Activated CD4-positive, alpha-beta T cell treated with anti-CD3 and anti-CD28 coated beads, Interleukin-2, amount 10 ng/mL, durations not matched to agents 7 days and 5 days (primary cell): ENCODE measurements at places on chromosomes 3 and 15.

DNA sequence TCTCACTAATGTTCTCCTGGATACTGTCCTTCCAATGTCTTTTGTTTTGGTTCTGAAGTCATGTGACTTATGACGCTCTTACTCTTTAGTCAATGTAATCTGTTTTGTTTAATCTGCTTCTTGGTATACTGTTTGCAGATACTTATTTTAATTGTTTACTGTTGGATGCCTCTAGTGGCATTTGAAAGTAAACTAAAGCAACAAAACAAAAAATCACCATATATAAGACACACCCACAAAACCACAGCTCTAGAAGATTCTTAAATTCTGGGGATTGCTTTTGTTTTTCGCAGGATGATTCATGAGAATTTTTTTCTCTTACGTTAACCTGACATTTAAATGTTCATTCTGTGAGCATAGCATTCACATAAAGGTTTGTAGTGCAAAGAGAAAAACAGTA, 16.8 kb downstream of the SLC25A26 start:
- H3K36me3 ChIP-seq: peaks cover 56% of the 10 kb centered on the region
- DNase-seq: no peak
- H3K4me1 ChIP-seq: peaks cover 22% of the 10 kb centered on the region
- no peak overlapping the region for H3K4me3 ChIP-seq
- H3K27me3 ChIP-seq: no peaks in the 10 kb centered on the region
- no peak overlapping the region for H3K27ac ChIP-seq

DNA sequence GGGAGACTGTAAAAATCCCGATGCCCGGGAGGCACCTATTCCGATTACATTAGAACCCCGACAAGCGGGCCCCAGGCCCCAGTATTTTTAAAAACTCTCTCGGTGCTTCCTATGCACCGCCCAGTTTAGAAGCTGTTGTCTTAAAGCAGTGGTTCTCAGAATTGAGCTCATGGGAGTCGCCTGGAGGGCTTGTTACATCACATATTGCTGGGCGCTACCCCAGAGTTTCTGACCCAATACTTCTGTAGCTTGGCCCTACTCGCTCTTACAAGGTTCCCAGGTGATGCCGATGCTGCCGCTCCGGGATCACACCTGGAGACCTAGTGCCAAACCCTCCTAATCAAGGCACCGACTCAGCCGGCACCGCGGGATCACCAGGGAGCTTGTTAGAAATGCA, 35.2 kb downstream of the CPN2 start:
- no peak overlapping the region for H3K27ac ChIP-seq
- H3K36me3 ChIP-seq: peaks cover 5% of the 10 kb centered on the region
- peaks cover 50% of the 10 kb centered on the region for H3K4me1 ChIP-seq

DNA sequence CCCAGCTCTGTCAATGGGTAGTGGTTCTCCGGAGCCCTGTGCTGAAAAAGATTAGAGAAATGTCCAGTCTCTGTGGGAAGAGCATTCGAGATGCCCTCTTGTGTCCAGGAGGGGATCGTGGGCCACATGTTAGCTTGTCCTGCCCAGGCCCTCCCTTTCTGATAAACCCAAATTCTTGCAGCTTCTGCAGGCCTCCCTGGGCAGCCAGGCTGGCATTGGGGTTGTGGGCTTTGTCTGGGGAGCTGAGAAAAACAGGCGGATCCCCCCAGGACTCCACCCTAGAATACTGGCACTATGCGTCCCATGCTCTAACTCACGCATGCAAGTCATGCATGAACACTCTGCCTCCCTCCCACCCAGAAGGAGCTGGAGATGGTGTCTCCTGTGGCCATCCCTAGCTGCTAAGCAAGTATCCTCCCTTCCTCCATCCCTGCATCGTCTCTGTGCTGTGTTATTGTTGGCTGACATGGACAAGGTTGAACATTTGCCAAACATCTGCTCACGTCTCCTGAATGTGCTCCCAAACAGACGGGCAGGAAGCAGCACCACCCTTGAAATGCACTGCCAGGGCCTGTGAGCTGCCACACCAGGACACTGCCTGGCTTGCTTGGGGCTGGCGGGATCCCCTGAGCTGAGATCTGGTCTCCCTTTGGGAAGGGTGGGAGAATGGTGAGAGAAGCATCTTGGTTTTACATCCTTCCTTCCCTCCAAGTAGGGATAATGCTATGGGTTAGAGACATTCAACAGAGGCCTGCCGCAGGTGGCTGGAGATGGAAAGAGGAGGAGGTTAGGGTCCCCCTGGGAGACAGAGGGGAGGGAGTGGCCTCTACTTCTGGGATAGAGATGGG, 26.5 kb downstream of the CFAP161 start:
- DNase-seq: no peak
- H3K4me3 ChIP-seq: no peak overlapping the region

DNA sequence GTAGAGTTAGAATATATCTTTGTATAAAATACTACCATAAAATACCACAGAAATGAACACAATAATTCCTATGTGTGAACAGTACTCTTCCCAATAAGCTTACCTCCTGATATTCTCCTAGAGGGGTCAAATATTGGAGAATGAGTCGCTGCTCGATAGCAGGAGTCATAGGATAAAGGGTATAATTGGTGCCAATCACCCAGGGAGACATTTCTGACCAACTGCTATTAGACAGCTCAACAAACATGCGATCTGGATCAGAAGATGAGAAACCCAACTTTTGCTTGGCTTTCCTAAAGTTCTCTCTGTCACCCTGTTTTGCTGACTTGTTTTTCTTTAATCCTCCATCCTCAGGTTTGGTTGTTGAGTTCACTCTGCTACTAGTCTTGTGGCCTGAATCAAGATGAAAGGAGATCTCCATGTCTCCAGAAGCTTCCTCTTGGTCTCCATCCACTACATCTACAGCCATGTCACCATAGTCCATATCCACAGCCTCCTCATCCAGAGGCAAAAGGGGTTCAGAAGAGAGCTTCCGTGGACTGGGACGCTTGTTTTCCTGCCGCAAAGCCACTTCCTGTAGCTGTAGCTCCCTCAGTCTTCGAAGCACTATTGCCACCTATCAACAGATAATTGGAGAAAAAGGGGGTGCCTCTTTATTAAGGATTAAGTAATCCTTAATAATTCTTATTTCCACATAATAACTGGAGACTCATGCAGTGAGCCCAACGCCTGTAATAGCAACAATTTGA, 50.4 kb downstream of the RBM15B start:
- peak overlapping the region; percentile 47 for H3K27ac ChIP-seq
- H3K27me3 ChIP-seq: no peaks in the 10 kb centered on the region

DNA sequence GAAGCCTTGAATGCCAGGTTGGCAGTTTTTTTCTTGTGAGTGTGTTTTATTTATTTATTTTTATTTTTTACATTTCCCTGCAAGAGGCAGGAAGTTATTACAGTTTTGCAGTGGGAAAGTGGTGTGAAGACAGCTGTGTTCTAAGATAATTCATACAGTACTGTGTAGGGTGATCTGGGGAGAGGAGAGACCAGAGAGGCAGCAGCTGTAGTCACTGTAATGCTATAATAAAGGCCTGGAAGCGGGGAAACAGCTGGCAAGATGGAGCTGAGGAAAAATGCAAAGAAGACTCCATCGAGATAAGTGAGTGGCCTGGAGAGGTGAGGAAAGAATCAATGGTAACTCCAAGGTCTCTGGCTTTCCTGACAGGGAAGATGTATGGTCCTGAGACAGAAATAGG, 23.1 kb downstream of the CNTN3 start:
- H3K36me3 ChIP-seq: no peaks in the 10 kb centered on the region
- H3K27me3 ChIP-seq: no peaks in the 10 kb centered on the region
- H3K4me1 ChIP-seq: no peaks in the 10 kb centered on the region
- no peak for DNase-seq
- H3K4me3 ChIP-seq: no peak overlapping the region

GRCh38 chr3:152382312-152383135, 113.8 kb downstream of the MBNL1 start:
- peaks cover 53% of the 10 kb centered on the region for H3K4me1 ChIP-seq
- DNase-seq: no peak
- peaks cover 39% of the 10 kb centered on the region for H3K36me3 ChIP-seq
- no peaks in the 10 kb centered on the region for H3K27me3 ChIP-seq
- H3K4me3 ChIP-seq: peak overlapping the region; percentile 52

- peaks cover 2% of the 10 kb centered on the region for H3K27me3 ChIP-seq
- H3K4me3 ChIP-seq: no peak overlapping the region
- H3K36me3 ChIP-seq: no peaks in the 10 kb centered on the region
- DNase-seq: no peak
- H3K4me1 ChIP-seq: peaks cover 14% of the 10 kb centered on the region
Measured at GRCh38 chr3:66603151-66603611, 102.4 kb upstream of the LRIG1 start.

DNA sequence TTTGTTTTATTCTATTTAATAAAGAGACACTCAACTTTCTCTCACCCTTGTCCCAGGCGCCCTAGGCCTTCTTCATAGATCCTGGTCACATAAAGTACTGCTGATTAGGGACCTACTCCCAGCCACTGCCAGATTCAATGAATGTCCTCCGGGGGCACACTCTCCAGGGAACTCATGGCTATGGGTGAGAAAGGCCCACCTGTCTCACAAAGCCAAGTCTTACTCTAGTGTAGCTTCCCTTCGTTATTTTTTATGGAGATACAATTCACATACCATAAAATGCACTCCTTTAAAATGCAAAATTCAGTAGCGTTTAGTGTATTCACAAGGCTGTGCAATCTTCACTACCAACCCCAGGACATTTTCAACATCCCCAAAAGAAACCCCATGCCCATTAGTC, 87.8 kb downstream of the ADCY5 start:
- DNase-seq: no peak
- no peak overlapping the region for H3K27ac ChIP-seq
- H3K36me3 ChIP-seq: no peaks in the 10 kb centered on the region
- no peaks in the 10 kb centered on the region for H3K4me1 ChIP-seq
- H3K4me3 ChIP-seq: no peak overlapping the region

DNA sequence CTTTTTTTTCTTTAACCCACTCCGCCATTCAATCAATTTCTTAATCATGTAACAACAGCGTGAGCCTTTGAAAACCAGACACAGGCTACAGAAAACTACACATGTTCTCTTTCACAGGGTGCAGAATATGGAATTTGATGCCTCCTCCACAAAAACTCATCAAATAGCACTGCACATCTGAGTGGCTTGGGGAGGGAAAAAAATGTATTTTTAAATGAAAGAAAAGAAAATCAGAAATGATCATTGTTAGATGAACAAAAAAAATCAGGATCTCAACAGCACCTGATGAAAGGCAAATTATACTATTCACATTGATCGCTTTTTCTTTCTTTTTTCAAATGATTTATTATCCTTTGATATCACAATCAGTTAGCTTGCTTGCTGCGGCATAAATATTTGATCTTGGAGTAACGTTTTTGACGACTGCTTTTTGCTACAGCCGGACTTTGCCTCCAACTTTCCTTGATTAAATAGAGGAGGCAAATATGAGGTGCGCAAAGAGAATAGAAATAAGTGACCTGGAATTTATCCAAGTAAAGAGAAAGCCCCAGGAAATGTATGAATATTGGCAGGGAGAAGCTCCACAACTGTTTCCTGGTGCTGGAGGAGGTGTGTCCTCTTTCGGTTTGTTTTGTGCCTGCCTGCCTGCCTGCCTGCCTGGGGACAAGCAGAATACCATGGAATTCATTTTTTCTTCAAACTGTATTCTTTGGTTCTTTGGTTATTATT, 63.1 kb downstream of the EDEM1 start:
- H3K36me3 ChIP-seq: no peaks in the 10 kb centered on the region
- H3K27me3 ChIP-seq: no peaks in the 10 kb centered on the region
- DNase-seq: no peak
- H3K4me3 ChIP-seq: no peak overlapping the region
- peaks cover 6% of the 10 kb centered on the region for H3K4me1 ChIP-seq
- no peak overlapping the region for H3K27ac ChIP-seq

GRCh38 chr15:91954292-91954691, 100.8 kb downstream of the SLCO3A1 start:
- no peak for DNase-seq
- H3K27me3 ChIP-seq: no peaks in the 10 kb centered on the region
- H3K4me1 ChIP-seq: peaks cover 43% of the 10 kb centered on the region
- no peak overlapping the region for H3K4me3 ChIP-seq
- peak overlapping the region; percentile 62 for H3K27ac ChIP-seq
- H3K36me3 ChIP-seq: no peaks in the 10 kb centered on the region

GRCh38 chr3:156665291-156665690, 9.1 kb upstream of the TIPARP start:
- H3K4me1 ChIP-seq: peaks cover 80% of the 10 kb centered on the region
- H3K36me3 ChIP-seq: peaks cover 21% of the 10 kb centered on the region
- peak overlapping the region; percentile 93 for H3K27ac ChIP-seq
- peak overlapping the region; percentile 46 for H3K4me3 ChIP-seq

GRCh38 chr3:18443665-18444594, 18.8 kb upstream of the SATB1 start:
- H3K4me1 ChIP-seq: peaks cover 34% of the 10 kb centered on the region
- no peaks in the 10 kb centered on the region for H3K27me3 ChIP-seq
- DNase-seq: no peak

DNA sequence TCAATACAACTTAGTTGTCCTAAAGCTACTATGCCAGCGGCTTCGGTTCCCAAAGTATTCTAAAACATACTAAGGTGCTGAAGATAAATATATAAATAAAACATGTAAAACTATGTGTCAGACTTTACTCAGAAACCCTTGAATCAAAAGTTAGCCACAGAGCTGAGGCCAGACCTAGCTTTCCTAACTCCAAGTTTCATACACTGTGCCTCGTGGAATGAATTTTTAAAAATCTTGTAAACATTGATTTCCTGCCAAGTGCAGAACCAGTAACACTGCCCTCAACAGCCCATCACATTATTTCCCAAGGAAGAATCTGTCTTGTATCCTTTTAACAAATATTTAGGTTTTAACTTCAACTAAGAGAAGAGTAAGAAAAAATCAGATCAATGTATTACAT, 36.4 kb downstream of the TAMM41 start:
- H3K27me3 ChIP-seq: no peaks in the 10 kb centered on the region
- no peak overlapping the region for H3K4me3 ChIP-seq
- H3K36me3 ChIP-seq: peaks cover 42% of the 10 kb centered on the region

DNA sequence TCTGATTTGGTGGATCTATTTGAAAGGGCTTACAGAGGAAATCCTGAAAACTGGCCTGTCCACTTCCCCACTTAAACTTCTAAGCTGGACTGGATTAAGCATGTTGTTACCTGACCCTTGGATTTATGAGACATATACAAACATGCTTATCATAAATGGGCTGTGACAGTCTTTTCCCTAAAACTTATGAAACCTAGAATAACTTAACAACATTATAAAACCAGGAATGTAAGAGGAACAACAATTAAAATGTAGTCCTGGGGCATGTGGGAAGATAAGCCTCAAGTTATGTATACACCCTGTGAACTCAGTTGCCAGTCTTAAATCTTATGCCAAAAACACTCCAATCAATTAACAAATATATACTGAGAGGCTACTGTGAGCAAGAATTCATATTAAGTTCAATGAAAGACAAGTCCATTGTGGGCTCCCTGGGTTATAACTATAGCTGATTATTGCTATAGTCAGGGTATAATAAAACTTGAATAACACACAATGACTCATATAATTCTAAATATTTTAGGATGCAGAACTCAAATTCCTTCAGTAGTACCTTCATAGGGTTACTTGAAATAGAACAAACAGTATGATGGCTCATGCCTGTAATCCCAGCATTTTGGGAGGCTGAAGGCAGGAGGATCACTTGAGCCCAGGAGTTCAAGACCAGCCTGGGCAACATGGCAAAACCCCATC, 87.2 kb upstream of the PPIB start:
- peaks cover 9% of the 10 kb centered on the region for H3K36me3 ChIP-seq
- no peak overlapping the region for H3K4me3 ChIP-seq
- no peak for DNase-seq
- H3K27ac ChIP-seq: no peak overlapping the region
- H3K4me1 ChIP-seq: peaks cover 44% of the 10 kb centered on the region
- H3K27me3 ChIP-seq: no peaks in the 10 kb centered on the region
